B cell (primary cell): ENCODE measurements at places on chromosomes 4 and X.

GRCh38 chrX:24782011-24782410 is 88.3 kb downstream of the POLA1 start:
- DNase-seq: no peak

DNA sequence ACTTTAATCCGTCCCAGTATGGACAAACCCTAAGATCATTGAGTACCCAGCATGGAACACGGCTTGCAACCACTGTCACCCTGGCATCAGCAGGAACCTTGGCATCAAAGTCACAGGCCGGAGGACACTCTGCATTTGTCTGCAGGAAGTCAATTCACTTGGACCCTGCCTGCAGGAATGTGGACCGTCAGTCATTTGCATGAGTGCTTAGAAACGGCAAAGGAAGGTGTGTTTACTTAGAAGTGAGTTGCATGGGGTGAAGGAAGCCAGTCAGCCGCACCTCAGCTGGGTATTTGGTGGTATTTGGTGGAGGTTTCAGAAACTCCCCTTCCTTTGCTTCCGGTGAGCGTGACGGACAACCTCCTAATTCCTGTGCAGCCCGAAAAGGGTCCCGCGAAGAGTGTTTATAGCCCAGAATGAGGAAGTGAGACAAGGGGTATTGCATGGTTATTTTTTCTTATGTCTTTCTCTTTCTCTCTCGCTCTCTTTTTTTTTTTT is 15.5 kb downstream of the P2RY8 start:
- peak; percentile 97 for DNase-seq

DNA sequence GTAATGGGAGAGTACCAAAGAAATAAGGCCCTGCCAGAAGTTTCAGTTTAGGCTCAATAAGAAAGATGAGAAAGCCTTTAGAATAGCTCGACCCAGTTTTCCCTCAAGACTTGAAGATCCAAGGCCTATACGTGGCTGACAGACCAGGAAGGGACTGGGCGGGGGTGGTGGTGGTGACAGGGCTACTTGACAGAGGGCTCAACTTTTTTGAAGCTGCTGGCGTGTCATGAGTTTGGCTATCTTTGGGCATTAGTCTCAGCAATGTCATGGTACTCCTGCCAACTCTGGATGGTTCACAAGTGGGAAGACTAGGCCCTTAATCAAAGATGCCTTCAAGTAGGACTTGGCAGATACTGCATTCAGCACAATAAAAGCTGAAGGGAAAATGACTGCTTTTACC is 100.1 kb upstream of the SCML1 start:
- DNase-seq: no peak

DNA sequence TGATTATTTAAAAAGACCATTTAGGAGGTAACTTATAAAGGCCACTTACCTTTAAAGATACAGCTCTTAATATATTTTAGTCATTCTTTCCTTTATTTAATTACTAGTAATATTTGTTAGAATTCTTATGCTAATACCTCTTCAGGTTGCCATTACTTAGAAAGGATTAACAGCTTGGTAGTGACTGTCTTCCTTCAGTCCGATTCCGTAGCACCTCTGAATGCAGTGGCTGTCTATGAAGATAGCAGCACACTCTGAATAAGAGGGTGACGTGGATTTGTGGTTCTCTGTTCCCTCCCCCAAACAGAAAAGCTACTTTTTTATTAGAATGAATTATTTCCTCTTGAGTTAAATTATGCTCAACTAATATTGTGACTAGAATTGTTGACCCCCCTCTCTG is 92.6 kb upstream of the TENM3 start:
- no peak for DNase-seq
